ENCODE measurements at places on chromosomes 1 and 21.

GRCh38 chr1:171159148-171159547, 26.0 kb upstream of the FMO2 start:
- no peak for DNase-seq

DNA sequence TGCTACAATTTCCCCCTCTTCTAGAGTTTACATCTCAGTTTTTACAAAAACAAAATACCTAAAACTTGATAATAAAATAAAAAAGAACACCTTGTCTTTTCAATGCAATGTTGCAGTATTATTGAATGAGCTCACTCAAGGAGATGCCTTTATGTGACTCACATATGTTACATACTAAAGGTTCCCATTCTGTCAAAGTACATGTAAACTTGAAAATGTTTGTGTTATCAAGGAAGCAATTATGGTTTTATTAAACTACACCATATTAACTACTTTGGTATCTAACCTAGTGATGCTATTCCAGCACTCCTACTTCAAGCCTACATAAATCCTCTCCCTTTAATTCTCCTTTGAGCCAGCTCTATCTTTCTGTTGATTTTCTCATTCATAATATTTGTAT, 658.3 kb downstream of the PTPRC start:
- no peak for DNase-seq

- DNase-seq, result no peak
Measured at GRCh38 chr21:42071146-42071737, at the start of gene UMODL1. Gene UMODL1, plus strand, starts transcription at chr21:42071317. Its CDS starts 0 bp downstream, at chr21:42071317.

DNA sequence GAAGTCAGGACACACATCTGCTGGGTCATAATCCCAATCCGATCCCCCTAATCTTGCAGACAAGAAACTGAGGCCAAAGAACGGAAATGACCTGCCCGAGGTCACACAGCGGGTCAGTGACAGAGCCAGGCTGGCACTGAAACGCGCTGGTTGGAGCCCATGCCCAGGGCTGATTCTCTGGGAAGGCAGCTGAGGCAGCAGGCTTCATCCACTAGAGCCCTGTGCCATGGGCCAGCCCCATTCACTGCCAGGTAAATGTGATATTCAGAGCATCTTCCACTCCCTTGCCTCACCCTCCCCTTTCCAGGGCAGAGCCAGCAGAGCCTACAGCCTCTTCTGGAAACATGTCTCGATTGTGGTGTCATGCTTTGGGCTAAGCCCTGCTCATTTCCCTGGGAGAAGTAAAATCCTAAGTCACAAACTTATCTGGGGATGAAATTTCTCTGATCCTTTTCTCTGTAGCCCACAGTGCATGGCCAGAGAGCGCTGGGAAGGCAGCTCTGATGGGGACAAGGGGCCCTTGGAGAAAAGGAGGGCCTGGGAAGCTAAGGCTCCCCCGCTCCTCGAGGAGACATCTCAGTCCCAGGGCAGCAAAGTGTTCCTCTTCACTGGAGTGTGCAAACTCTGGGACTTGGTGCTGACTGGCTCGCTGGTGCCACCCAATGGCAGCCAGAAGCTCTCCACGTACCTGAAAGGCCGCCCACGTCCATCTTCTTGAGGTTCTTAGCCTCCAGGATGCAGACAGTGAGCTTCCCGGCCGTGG, 110.4 kb downstream of the SYT2 start:
- DNase-seq, result peak; percentile 85

- no peak for DNase-seq
Measured at GRCh38 chr1:236247286-236247685, 34.5 kb downstream of the ERO1B start.

DNA sequence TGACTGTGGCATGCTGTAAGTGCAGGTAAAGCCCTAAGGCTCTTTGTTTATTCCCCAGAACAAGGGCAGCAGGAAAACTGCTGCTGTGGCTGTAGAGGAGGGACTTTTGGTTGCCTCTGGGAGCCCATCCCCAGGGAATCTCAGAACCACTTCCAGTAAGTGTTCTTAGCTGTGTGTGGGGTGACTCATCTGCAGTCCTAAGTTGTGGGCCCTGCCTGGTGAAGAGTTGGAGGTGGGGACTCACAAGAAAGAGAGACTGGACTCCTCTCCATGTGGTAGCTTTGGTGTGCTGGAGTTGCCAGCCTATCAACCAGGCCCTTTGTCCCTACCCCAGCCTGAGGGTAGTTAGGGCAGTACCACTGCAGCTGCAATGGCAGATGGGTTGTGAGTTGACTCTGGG, 24.0 kb upstream of the DENND1B start:
- peak; percentile 91 for DNase-seq

DNA sequence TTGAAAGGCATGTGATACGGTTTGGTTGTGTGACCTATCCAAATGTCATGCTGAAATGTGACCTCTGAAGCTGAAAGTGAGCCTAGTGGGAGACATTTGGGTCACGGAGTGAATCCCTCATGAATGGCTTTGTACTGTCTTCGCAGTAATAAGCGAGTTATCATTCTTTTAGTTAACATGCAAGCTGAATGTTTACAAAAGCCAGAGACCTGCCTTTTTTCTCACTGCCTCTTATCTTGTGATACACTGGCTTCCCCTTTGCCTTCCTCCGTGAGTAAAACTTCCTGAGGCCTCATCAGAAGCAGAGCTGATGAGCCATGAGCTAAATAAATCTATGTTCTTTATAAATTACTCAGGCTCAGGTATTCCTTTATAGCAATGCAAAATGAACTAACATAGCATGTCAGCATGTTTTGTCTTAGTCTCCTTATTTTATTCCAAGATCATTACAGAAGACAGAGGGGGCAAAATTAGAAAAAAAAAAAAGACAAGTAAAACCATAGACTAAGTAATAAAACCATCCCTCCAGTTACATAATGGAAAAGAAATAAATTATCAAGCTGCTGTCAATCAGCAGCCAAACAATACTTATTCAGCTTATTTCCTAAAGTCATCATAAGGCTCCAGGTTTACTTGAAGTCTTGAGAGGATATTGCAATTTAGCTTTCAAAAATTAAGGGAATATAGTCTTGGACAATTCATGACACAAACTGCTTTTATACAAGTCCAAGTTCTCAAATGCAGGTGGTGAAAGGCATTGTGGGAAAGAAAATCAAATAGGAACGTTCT, 12.1 kb downstream of the RGS18 start:
- DNase-seq, result no peak

GRCh38 chr1:64721576-64722145, 23.2 kb upstream of the RAVER2 start:
- DNase-seq, result no peak

DNA sequence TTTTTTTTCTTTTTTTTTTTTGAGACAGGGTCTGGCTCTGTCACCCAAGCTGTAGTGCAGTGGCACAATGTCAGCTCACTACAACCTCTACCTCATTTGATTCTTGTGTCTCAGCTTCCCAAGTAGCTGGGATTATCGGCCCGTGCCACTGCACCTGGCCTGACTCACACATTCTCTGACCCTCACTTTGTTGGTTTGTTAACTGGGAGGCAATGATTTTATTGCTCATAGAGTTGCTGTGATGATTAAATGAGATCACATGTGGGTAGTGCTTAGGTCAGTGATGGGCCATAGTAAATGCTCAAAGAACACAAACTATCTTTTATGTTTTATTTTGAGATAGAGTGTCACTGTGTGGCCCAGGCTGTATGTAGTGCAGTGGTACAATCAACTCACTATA, 47.3 kb upstream of the SSBP3 start:
- DNase-seq, result no peak

- no peak for DNase-seq
Measured at GRCh38 chr1:43997295-43997999, 6.0 kb downstream of the CCDC24 start.

DNA sequence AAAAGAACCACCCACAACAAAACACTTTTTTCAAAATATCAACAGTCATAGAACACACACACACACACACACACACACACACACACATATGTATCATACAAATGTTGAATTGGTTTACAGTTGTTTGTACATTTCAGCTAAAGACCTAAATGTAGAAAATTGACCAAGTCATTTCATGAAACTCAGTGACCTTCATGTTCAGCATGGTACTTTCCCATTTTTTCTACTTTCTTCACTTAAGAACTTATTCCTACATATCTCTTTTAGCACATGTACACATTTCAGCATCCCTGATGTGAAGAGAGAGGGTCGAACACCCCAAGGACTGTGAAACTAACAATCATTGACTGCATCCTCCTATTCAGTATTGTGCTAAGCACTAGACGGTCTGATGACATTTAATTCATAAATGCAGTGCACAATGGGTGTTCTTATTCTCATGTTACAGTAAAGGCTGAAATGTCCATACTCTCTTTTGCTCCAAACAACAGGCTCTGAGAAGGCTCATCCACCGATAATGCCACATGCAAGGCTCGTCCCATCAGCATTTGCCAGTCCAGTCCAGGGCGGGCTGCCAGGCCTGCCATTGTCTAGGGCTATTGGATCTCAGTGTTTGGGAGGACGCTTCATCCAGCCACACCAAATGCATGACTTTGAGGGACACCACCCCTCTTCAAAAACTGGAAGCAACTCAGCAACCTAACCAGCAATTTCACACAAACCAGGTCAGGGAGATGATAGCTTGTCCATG, 150.1 kb upstream of the RUNX1 start:
- no peak for DNase-seq

DNA sequence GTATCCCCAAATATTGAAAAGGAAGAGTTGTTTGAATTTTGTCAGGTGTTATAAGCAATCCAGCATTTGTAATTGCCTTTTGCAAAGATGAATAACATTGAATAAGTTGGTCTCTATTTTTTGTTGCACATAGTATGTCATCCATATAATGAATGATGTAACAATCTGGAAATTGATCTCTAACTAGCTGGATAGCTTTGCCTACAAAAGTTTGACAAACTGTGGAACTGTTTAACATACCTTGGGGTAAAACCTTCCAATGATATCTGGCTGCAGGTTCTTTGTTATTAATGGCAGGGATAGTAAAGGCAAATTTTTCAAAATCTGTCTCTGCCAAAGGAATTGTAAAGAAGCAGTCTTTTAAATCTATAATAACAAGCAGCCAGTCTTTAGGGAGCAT, 7.6 kb downstream of the DAP3 start:
- no peak for DNase-seq

DNA sequence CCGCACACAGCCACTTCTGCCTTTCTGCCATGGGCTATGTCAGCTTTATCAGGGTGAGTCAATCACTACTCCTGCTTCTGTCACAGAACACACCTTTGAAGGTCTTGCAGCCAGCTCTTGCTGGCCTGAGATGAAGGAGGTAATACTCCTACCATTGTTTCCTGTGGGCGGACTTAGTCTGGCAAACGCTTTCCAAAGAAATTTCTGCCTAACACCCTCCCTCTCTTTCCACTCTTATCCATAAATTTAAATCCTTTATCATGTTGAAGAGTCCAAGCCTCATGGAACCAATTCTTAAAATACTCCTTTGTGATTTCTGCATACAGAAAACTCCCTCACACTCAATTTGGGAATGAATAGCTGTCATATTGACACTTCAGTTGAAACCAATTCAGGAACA, 633.1 kb upstream of the CHRM3 start:
- DNase-seq, result no peak

GRCh38 chr1:110967256-110967655, 3.5 kb upstream of the LRIF1 start:
- DNase-seq, result no peak

Measured in fibroblast of skin of scalp (primary cell).